Mesendoderm (in vitro differentiated cells): ENCODE measurements at places on chromosomes 3 and 15.

GRCh38 chr3:157531301-157531660 is 28.1 kb upstream of the VEPH1 start:
- DNase-seq = no peak

GRCh38 chr3:177318559-177318958 is 121.3 kb upstream of the TBL1XR1 start:
- DNase-seq = no peak

- DNase-seq = peak; percentile 70
Measured at GRCh38 chr15:98311566-98312188, 336.7 kb upstream of the IGF1R start.

- peak; percentile 61 for DNase-seq
Measured at GRCh38 chr3:157156837-157157635, 2.9 kb downstream of the CCNL1 start.

GRCh38 chr3:193971261-193971751 is 164.6 kb upstream of the HES1 start:
- DNase-seq = no peak

GRCh38 chr3:16286161-16286560 is 21.1 kb downstream of the OXNAD1 start:
- no peak for DNase-seq

DNA sequence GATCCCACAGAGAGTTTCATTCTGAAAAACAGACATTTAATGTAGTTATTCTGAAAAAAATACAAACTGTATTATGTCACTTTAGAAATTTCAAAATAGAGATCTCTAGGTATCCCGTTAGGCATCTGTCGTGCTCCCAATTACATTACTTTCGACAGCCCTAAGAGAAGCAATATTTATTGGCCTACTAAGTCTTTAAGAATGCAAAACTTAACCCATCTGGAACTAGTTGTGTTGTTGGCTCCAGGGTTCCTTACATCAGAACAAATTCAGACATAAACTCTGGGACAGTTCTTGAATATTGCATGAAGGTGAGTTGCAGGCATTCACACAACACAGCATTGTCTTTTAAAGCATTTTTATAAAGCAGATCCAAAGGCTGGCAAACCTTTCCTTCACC is 498.4 kb downstream of the FHIT start:
- DNase-seq = no peak

GRCh38 chr3:22994781-22995180 is 208.3 kb upstream of the UBE2E2 start:
- no peak for DNase-seq
